ENCODE measurements at places on chromosomes 4 and X. TPM values are rescaled to one million over a fixed set of nuclear protein-coding genes. Genes with fewer than 3 reads are reported as not detected.

- no peak for DNase-seq
Observed at GRCh38 chr4:185513489-185514181, 21.7 kb downstream of the PDLIM3 start.

DNA sequence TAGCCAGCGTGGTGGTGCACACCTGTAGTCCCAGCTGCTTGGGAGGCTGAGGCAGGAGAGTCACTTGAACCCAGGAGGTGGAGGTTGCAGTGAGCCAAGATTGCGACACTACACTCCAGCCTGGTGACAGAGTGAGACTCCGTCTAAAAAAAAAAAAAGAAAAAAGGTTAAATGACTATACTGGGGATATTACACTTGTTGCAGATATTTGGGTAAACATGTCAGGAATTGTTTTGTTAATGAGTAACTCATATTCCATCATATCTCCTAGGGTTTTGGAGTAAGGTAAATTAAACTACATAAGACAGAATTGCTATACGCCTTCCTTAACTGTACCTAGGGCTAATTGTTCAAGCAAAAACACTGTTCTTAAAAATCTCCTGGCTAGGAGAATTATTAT lies 291.4 kb upstream of the IGFBP7 start:
- DNase-seq, result no peak

DNA sequence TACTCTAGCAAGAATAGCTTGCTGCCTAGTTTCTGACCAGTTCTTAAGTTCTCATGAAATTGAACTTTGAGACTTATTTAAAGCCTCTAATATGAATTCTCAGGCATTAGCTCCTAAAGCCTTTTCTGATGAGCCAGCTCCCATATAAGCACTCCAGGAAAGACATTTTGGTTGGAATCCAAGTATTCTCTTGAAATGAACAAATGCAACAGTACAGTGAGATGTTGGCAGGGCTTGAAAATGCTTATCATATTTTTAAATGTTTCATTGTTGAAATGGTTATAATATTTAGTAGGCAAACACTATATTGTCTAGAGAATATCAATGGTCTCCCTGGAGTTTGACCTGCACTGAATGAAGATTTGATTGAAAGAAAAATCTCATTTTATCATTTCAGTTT lies 240.3 kb downstream of the ANK2 start:
- no peak for DNase-seq

The SMIM10 gene
- total RNA-seq, result not detected

The PLAC8 gene
- total RNA-seq, result 70.0 TPM

The P2RY8 gene
- total RNA-seq, result 158 TPM

The SHOX gene
- not detected for total RNA-seq

The NUDT10 gene
- not detected for total RNA-seq

GRCh38 chr4:151835467-151835866 lies 74.7 kb upstream of the GATB start:
- no peak for DNase-seq

Measured in CD4-positive, CD25-positive, alpha-beta regulatory T cell (primary cell).